ENCODE measurements at places on chromosomes 3 and 15. TPM values are rescaled to one million over a fixed set of nuclear protein-coding genes. Genes with fewer than 3 reads are reported as not detected.

GRCh38 chr3:195258449-195259153 is 12.4 kb downstream of the XXYLT1 start:
- DNase-seq: peak; percentile 53

GRCh38 chr15:89363133-89363532 is 28.5 kb upstream of the POLG start:
- no peak for DNase-seq

GRCh38 chr3:159786489-159787177 is 202.0 kb upstream of the IL12A start:
- DNase-seq: no peak

GRCh38 chr15:80415358-80415670 is 11.1 kb downstream of the ARNT2 start:
- no peak for DNase-seq

- no peak for DNase-seq
Measured at GRCh38 chr3:21744793-21745192, 6.2 kb downstream of the ZNF385D start.

DNA sequence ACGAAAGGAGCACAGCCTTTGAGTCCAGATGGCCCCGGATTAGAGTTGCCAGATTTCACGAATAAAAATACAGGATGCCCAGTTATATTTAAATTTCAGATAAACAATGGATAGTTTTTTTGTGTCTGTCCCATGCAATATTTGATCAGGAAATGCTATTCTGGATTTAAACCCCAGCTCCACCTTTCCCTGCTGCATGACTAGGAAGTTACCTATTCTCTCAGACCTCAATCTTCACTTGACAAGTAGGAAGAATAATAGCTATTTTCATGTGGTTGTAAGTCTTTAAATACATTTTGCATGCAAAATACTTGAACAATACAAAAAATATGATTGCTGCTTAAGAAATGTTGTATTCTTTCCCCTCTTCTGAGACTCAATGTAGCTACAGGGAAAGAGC is 125.3 kb upstream of the P2RY1 start:
- no peak for DNase-seq

- DNase-seq: no peak
Measured at GRCh38 chr3:122318620-122319019, 6.4 kb upstream of the CSTA start.

- no peak for DNase-seq
Measured at GRCh38 chr3:184757022-184757651, 45.3 kb upstream of the MAGEF1 start.

DNA sequence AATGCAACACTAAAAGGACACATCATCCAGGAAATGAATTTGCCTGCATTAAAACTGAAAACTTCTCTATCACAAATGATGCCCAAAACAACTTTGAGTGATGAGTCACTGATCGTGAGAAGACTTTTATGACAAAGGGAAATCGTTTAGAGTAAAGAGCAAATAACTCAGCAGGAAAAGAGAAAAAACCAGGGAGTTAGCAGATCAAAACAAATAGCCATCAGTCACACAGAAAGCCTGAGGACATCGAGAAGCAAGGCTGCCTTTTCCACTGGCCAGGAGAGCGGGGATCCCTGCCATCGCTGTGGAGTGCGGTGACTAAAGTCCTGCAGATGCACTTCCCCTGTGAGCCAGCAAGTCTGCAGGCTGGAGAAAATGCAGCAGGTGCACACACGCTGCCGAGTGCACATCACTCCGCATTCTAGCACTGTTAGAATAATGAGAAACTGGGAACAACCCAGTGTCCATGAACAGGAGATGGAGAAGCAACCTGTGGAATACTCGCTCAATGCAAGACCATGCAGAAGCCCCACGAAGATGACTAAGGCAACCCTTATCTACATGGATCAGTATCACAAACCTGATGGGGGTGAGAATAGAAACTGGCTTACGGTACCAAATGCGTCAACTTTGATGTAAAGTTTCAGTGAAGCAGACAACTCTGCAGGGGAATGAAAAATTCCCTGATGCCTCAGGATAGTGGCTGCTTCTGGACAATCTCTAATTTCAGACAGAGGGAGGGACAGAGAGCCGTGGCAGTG is 86.4 kb downstream of the NSMCE3 start:
- no peak for DNase-seq

GRCh38 chr3:149589332-149589731 is 68.5 kb downstream of the WWTR1 start:
- no peak for DNase-seq

CX3CR1 gene
- total RNA-seq: not detected

GRCh38 chr3:8070011-8070410 is 431.6 kb upstream of the LMCD1 start:
- DNase-seq: no peak

DNA sequence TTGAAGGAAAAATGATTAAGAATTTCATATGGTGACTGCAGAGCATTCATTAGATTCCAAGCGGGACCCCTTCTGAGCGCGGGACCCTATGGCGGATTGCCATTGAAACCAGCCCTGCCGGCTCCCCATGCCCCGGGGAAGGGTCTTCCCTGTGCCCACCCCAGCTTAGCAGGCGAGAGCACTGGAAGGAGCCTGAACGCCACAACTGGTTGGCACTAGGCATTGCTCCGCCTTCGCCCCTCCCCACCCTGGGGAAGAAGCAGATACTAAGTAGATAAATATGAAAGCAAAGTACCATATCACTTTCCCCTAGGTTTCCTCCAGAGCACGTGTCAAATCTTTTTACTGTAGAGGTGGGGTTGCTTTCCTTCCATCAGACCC is 70.7 kb downstream of the CYP19A1 start:
- DNase-seq: no peak

CCK gene
- total RNA-seq: not detected

DNA sequence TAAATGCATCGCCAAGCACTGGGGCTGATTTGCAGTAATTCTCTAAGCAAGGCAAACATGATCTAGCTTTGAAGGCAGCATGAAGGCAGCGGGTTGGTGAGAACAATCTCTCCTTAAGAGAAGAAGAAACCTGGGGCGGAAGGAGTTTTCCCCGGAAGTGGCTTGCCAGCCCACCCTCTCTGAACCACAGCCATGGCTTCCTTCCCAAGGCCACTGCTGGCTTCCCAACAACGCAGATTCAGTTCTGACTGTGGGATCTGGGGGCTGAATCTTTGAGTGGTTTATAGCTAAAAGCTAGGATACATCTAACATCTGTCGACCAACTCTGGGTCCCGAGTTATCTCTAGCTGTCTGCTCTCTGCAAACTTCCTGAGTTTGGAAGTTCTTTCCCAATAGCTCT is 4.3 kb upstream of the CPN2 start:
- DNase-seq: no peak

- DNase-seq: no peak
Measured at GRCh38 chr15:66768987-66769386, 67.0 kb downstream of the SMAD6 start.

GRCh38 chr15:33360886-33361285 is 50.1 kb downstream of the RYR3 start:
- DNase-seq: peak; percentile 4

GRCh38 chr3:64825404-64826120 is 137.8 kb upstream of the ADAMTS9 start:
- DNase-seq: no peak

- peak; percentile 73 for DNase-seq
Measured at GRCh38 chr15:68340726-68341671, 63.5 kb downstream of the FEM1B start.

THRB gene
- total RNA-seq: 4.7 TPM

CDCP1 gene
- total RNA-seq: 2.7 TPM

GRCh38 chr15:43215961-43216360 is 4.9 kb downstream of the EPB42 start:
- DNase-seq: peak; percentile 20

ZNF80 gene
- total RNA-seq: not detected

DNA sequence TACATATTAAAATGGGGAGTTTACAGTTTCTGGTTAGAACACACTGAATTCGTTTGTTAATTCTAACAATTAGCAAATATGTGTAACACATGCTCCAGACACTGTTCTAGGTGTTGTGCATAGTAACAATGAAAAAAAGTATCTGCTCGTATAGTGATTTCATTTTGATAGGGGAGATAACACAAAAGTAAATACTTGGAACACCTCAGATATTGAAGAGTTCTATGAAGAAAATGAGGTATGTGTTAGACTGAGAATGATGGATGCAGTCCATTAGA is 6.8 kb upstream of the TMF1 start:
- DNase-seq: no peak

ERC2 gene
- total RNA-seq: 0.32 TPM

GRCh38 chr3:130626049-130626448 is 109.1 kb downstream of the COL6A6 start:
- peak; percentile 7 for DNase-seq

COL6A5 gene
- not detected for total RNA-seq

DNA sequence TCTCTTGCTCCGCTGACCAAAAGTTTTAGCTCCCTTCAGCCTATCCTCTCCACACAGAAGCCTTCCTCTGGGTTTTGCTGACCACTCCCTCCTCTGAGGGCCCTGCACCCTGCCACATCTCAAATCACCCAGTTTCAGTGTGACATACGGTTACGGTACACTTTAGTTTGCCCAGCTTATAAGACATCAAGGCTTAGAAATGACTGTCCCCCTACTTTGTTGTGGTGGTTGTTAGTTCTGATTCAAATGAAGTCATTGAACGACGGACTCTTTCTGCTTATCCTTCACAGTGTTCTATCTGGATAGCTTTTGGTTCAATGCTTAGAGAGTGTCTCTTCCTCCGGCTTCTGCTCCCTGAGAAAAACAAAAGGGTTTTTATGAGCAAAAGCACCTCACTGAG is 68.0 kb upstream of the NDUFB4 start:
- DNase-seq: no peak

DNA sequence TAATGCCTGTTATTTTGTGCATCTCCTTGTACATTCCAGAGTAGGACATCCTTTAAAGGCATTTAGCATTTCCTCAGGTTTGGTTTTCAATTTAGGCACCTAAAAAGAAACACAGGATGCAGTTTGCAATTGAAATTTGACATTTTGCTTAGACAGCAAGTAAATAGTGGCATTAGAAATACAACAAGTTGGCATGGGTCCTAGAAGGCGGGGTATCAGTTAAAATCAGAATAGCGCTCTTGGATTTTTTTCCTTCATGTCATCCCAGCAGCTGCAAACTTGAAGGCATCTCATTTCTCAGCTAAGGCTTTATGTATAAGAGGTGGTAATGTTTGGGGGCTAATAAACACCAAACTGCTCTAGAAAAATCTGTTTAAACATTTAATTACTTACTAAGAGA is 47.5 kb upstream of the SKOR1 start:
- peak; percentile 73 for DNase-seq

DNA sequence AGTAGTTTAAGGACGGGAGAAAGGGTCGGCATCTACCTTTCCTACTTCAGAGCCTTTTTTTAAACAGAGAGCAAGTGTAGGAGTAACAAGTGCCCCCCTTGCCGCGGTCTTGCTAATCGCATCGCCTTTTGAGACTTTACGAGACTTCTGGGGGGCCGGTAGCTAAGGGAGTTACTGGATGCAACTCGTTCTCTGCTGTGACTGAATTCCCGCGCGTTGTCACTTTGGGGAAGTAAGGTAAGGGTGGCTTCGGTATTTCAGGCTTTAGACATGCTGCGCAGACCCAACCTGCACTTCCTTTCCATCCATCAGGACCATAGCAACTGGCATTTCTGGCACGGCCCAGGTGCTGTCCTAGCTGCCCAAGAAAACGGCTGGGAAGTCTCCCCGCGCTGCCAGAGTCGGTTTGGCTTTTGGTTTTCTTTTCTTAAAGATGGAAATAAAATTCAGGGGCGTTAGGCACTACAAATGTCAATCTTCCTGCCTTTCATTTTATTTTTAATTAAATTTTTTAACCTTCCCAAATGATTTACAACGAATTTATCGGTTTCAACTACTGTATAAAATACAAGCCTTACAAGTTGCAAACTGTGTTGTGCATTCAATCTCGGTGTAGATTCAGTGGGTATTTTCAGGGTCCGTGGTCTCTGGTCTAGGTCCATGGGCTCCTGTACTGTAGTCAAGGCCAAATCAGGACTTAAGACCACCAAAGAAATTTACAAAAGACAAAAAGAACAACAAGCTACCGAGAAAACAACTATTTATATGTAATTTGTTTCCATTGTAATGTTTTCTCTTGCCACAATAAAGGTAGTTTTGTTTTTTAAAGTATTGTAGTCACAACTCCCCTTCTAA is 3.5 kb downstream of the MECOM start:
- no peak for DNase-seq

DNA sequence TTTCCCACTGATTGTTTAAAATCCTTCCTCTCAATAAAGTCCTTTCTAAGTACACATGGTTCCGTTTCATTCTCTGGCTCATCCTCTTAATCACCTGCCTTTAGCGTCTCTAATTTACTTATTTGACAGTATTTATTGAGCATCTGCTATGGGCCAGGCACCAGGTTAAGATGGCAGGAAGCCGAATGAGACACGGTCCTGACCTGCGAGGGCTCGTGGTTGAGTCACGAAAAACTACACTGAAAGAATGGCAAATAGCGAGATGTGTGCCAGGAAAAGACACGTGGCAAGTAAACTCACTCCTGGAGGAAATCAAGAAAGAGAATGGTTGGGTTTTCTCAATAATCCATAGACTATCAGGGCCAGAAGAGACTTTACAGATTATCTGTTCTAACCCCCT is 60.9 kb downstream of the HES1 start:
- DNase-seq: no peak

- DNase-seq: no peak
Measured at GRCh38 chr15:96366526-96366877, 36.0 kb downstream of the NR2F2 start.

DNA sequence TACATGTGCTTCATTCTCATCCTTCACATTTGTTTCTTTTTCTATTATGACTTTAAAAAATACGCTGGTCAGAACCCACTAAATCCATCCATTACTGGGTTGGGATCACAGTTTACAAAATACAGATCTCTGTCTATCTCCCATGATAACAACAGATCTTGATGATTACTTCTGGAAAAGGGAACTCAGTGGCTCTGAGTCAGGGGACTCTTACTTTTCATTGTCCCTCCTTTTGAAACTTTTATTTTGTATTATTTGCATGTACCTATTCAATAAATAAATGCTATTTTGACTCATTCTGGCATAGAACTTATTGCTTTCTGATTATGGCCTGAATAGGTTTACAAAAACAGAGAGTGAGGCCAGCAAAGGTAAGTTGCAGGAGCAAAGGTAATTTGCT is 11.6 kb upstream of the RASGRP1 start:
- DNase-seq: no peak

GRCh38 chr15:38117781-38118180 is 134.9 kb upstream of the SPRED1 start:
- no peak for DNase-seq
